Kidney epithelial cell (primary cell): ENCODE measurements at places on chromosomes 7 and 10.

- no peak for DNase-seq
Observed at GRCh38 chr7:107105591-107106245, 61.2 kb downstream of the PRKAR2B start.

GRCh38 chr7:64902806-64903721 is at the start of gene ZNF273:
Gene ZNF273 (plus strand): TSS chr7:64903273. CDS start chr7:64903318, 45 bp downstream.
- peak; percentile 66 for DNase-seq

GRCh38 chr10:35511647-35512046 is 93.5 kb upstream of the GJD4 start:
- no peak for DNase-seq

- no peak for DNase-seq
Observed at GRCh38 chr7:139566736-139567646, 43.5 kb downstream of the CLEC2L start.

DNA sequence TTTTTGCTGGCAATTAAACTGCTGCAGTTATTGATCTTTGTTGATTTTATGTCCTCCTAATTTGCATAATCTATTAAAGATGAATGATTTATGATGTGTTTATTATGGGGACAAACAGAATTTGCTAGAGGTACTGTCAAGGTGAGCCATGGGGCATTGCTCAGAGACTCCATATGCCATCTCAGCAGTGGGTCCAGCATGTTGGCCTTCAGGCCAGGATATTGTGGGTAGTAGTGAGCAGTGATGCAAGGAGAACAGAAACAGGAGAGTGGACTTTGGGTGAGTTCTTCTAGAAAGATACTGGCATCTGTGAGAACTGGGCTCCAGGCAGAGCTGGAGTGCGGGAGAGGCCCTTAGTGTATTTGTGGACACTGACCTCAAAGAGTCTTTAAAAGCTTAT is 65.9 kb downstream of the PAX2 start:
- DNase-seq = no peak

- no peak for DNase-seq
Observed at GRCh38 chr10:51246156-51246555, 171.9 kb downstream of the PRKG1 start.
